ENCODE measurements at places on chromosomes 5 and 9. TPM values are rescaled to one million over a fixed set of nuclear protein-coding genes. Genes with fewer than 3 reads are reported as not detected.

- DNase-seq, result no peak
Observed at GRCh38 chr5:160054831-160055230, 45.9 kb downstream of the TTC1 start.

DNA sequence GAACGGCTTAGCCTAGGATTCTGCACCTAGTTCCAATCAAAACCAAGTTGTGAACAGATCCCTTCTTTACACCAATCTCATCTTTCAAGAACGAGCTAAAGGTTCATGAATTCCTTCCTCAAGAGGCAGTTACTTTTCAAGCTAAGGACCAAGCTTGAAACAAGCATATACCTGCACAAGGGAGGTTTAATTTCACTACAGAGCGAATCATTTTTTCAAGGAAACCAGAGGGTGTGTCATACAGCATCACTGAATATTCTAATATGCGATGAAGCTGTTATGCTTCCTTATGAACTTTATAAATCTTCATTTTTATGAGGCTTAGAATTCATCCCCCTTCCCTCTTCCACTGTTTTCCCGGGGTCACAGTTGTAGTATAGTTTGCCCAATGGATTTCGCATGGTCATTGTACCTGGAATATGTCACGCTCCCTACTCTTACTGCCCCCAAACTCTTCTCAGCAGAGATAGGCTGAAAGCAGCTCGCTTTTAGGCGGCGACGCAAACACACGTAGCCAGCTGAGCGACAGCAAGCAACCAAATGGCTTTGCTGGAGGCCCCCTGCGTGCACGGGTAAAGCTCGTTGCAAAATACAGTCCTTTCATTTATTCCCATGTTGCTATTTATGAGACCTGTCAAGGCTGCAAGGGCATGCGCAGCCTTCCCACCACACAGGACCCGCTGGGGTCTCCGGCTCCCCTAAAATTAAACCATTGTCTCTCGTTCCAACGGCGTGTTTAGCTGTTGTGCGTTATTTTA lies 832 bp downstream of the LMBRD2 start:
- no peak for DNase-seq

Gene KLHL9
- 53.7 TPM for polyA plus RNA-seq

GRCh38 chr9:15271403-15271802 lies 35.6 kb downstream of the TTC39B start:
- no peak for DNase-seq

DNA sequence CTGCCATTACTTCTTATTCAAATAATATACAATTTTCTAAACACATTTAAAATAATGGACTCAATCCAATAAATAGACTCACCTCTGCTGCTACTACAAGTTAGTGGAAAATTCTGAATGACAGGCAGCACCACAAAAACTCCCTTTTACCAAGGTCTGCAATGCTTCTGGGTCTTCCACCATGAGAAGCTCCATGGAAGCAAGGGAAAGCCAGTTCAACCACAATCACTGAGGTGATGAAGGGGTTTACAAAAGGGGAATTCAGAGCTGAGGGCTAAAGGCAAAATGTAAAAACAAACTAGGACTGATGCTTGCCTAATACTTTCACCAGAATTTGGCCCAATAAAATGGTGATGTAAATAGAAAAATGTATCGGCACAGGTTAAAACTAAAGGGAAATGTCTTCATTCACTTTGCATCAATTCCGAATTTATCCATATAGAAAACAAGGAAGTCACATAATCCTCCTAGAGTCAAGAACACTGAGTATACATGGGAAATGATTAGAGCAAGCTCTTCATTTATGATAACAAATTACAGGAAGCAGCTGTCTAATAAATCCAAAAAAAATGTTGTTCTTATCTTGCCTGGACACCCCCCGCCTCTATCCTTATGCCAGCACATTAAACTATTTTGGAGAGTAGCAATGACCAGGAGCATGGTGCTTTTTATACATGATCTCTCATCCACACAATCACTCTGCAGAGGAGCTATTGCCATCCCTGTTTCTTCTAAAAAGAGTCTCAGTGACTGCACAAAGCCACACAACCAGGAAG lies 66.3 kb upstream of the NFIB start:
- DNase-seq, result no peak

- DNase-seq, result peak; percentile 55
Observed at GRCh38 chr9:127903557-127904475, 4.4 kb upstream of the ST6GALNAC6 start.
